ENCODE measurements at places on chromosomes 16 and 17. TPM values are rescaled to one million over a fixed set of nuclear protein-coding genes. Genes with fewer than 3 reads are reported as not detected.
A peak's percentile ranks its signal among the peaks of the same experiment; 100 is the strongest.

DNA sequence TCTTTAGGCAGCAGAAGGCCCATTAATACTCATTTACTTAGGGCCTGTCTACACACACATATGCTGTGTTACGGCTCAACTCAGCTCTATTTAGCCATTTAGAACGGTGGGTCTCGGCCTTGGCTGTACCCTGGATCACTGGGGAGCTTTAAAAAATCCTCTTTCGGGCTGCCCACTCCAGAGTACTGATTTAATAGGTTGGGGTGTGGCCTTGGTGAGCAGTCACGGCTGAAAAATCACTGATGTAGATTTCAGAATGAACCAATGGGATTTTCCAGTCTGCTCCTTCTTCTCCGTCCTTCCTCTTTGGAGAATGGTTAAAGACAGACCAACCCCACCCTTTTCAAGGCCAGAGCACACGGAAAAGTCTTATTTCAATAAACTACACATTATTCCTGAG is 223.5 kb downstream of the CCDC182 start:
- DNase-seq: no peak
- no peak overlapping the region for H3K4me3 ChIP-seq

DNA sequence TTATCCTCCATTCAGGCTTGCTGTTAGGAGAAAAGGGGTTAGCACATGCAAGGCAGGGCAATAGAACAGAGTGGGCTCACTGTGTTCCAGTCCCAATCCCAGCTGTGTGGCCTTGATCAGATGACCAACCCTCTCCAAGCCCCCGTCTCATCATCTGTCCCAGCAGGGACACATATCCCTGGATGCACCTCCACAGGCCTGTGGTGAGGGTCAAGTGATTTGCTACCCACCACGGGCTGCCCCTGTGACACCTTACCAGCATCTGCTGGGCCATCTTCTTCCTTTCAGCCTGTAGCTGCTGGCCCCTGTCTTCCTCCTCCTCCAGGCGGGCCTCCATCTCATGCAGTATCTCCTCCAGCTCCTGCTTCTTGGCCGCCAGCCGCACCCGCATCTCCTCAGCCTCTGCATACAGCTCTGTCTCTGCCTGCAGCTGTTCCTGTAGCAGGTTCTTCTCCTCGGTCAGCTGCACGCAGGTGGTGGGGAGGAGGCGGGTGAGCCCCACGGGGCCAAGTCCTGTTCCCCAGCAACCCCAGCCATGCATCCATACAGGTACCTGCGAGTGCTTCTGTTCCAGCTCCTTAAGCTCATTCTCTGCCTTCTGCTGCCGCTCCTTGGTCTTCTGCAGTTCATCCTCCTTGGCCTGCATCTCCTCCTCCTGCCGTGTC is 91.3 kb downstream of the NDE1 start:
- H3K27ac ChIP-seq: peak overlapping the region; percentile 32
- DNase-seq: no peak
- no peaks in the 10 kb centered on the region for H3K27me3 ChIP-seq
- H3K4me3 ChIP-seq: no peak overlapping the region
- H3K36me3 ChIP-seq: peaks cover 87% of the 10 kb centered on the region
- peaks cover 15% of the 10 kb centered on the region for H3K4me1 ChIP-seq

- DNase-seq: no peak
- H3K4me1 ChIP-seq: no peaks in the 10 kb centered on the region
- H3K27me3 ChIP-seq: no peaks in the 10 kb centered on the region
- no peaks in the 10 kb centered on the region for H3K36me3 ChIP-seq
These were observed 8.7 kb upstream of the FZD2 start for GRCh38 chr17:44548376-44549230.

Gene KRTAP1-1
- not detected for polyA plus RNA-seq

Gene KCNJ12
- polyA plus RNA-seq: 0.60 TPM

DNA sequence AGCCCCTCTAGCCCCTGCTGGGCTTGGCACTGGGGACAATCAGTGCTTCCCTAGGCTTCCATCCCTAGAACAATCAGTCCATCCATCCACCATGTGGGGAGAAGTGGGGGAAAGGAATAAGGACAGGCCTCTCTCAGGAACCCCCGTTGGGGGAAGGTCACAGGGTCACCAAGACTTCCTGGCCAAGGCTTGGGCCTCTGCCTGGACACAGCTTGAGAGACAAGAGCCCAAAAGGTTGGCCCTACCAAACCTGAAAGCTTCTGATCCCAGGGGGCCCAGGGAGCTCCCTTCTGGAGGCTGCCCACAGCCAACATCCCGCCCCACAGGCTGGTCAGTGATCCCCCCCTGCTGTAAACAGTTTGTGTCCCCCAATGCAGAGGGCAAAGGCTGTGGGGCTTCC is 16.2 kb upstream of the MTMR4 start:
- no peak overlapping the region for H3K27ac ChIP-seq
- no peaks in the 10 kb centered on the region for H3K36me3 ChIP-seq
- no peak for DNase-seq
- no peaks in the 10 kb centered on the region for H3K27me3 ChIP-seq
- H3K4me3 ChIP-seq: no peak overlapping the region
- peaks cover 9% of the 10 kb centered on the region for H3K4me1 ChIP-seq
